RCC 7860 (cell line): ENCODE measurements at places on chromosomes 3 and 15.

- DNase-seq = no peak
Observed at GRCh38 chr3:73697020-73697419, 72.3 kb upstream of the PDZRN3 start.

GRCh38 chr3:16028604-16029003, 145.9 kb upstream of the GALNT15 start:
- no peak for DNase-seq

DNA sequence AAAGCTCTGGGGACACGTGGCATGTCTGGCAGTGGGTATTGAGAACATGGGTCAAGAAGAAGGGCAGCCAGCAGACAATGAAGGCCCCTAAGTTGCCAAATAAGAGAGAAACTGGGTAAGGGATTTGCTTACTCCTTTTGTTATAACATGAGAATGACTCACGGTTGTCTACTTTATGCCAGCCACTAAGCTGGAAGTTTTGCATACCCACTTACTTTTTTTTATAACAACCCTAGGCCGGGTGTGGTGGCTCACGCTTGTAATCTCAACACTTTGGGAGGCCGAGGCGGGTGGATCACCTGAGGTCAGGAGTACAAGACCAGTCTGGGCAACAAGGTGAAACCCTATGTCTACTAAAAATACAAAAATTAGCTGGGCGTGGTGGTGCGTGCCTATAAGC, 50.0 kb downstream of the DRD3 start:
- no peak for DNase-seq

DNA sequence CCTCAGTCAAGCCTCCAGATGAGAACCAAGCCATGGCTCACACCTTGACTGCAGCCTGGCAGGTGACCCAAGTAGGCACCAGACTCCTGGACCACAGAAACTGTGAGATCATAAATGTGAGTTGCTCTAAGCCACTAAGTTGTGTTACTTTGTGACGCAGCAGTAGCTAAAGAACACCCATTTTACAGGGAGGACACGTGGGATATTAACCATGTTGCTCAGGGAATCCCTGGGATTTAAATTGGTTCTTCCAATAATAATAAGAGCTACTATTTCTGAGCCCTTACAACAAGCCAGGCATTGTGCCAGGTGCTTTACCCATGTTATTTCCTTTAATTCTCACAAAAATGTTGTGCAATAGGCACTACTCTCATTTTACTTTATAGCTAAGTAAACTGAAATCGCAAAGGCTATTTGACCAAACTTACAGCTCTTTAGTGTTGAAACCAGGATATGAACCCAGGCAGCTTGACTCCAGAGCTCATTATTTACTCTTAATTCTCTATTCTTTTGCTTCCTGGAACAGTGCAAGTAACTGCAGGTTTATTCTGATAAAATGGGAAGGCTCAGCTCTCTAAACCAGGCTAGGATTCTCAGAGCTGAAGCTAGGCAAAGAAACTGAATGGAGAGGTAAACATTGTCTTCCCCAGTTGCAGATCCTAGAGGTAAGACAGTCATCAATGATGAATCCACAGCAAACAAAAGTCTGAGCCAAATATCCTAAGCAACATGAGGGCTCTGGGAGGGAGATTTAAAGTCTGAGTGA, 294.4 kb downstream of the KBTBD8 start:
- DNase-seq = no peak

DNA sequence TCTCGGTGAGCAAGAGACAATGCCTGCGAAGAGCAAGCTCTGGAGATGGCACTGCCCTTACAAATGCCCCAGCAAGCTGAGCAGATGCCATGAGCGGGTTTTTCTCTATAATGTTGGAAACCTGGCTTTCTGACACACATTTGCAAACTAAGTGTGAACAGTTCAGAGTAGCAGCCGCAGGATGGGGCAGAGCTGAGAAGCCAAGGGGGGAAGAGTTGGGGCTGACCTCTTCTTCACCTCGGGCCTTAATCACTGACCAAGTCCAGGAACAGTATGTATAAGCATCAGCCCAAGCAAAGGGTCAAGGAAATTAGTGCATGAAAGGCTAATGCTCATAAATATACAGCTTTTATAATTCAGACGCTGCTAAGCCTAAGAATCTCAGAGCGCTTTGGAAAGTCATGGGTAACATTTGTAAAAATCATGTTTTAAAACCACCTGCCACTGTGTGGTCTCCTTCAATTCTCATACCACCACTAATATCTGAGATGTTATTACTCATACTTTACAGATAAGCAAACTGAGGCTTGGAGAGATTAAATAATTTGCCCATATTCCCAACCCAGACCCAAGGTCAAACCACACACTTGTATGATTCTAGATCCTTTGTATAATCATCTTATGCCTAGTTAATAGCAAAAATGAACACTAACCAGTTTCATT, 603.4 kb downstream of the FOXP1 start:
- DNase-seq = no peak

- no peak for DNase-seq
Observed at GRCh38 chr15:77446840-77447390, 26.2 kb downstream of the HMG20A start.

DNA sequence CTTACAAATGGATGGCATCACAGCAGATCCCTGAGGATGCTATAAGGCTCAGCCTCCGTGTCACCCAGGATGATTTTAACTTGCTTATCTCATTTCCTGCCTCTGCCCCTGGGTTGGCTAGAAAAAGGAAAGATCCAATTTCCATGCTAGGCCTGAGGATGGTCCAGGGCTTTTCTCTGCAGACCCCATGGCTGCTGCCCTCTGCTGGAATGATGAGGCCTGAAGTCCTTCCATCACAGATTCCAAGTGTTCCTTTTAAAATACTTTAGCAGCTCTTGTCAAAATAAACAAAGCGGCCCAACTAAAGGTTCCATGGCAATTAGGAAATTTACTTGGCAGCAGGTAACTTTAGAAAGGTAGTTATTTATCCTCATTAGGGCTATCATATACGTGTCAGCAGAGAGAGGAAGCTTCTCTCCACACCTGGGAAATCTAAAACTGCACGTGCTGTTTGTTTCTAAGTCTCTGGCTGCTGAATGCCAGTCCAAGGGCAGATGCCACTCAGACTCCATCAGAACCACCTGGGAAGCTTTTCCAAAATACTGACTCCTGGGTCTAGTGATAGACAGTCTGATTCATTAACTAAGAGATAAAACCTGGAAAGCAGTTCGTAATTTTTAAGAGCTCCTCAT, 401.9 kb upstream of the IL12A start:
- DNase-seq = peak; percentile 23

- no peak for DNase-seq
Observed at GRCh38 chr3:48938689-48939088, 20.0 kb downstream of the ARIH2 start.

DNA sequence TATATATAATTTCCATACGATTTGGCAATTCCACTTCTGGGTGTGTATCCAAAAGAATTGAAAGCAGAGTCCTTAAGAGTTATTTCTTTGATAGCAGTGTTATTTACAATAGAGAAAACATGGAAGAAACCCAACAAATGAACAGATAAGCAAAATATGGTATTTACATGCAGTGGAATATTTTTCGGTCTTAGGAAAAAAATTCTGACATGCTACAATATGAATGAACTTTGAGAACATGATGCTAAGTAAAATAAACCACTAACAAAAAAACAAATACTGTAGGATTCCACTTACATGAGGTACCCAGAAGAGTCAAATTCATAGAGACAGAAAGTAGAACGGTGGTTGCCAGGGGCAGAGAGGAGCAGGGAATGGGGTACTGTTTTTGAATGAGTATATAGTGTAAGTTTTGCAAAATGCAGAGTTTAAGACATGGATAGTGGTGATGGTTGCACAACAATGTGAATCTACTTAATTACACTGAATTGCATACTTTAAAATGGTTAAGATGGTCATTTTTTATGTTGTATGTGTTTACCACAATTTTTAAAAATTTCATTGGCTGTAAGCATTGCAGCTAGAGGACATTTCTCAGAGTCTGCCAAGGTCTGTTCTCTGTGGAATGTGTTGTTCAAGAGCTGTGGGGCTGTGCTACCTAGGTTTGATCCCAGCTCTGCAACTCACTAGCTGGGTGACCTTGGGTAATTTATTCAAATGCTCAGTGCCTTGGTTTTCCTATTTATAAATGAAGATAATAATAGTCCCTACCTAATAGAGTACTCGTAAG, 122.1 kb downstream of the MEX3B start:
- no peak for DNase-seq

DNA sequence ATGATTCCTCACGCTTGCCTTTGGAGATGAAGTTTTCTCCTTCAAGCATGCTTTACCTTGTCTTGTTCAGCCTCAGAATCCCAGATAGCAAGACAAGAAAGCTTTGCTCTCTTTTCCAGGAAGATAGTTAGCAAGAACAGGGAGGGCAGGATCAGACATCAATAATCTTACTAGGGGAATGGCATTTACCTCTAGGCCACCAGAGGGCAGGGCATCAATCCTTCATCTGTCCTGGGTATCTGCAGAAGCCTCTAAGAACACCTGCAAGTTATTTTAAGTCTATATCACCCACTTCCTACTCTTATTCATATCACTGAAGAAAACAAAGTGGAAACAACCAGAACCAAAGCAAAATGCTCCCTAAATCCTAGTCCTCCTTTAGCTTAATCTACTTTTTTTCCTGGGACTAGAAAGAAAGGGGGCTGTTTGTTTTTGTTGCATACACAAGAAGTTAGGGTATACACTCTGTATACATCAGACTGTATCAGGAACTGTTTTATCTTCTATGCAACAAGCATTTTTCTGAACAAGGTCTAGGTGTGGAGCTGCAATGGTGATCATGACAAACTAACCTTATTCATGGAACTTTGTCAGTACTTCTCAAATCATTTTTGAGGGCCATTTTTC, 862.5 kb downstream of the CADM2 start:
- peak; percentile 8 for DNase-seq

GRCh38 chr3:69612791-69613190, 126.5 kb upstream of the MITF start:
- DNase-seq = no peak

GRCh38 chr15:47762621-47763020, 45.3 kb downstream of the SEMA6D start:
- DNase-seq = no peak

DNA sequence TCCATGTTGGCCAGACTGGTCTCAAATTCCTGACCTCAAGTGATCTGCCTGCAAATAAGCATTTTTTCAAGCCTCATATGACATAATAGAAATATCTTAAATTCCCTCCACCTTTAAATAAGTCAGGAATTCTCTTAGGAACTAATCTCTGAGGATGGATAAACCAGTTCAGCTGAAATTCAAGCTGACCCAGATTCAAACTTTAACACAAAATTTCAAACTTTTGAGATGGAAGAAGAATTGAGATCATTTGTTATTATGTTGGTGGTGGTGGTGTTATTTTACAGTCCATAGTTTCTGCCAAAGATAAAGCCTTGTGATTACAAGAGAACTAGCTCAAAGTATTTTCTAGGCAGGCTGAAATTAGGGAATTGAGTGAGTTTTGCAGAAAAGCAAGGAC, 85.5 kb downstream of the SSR3 start:
- DNase-seq = no peak

DNA sequence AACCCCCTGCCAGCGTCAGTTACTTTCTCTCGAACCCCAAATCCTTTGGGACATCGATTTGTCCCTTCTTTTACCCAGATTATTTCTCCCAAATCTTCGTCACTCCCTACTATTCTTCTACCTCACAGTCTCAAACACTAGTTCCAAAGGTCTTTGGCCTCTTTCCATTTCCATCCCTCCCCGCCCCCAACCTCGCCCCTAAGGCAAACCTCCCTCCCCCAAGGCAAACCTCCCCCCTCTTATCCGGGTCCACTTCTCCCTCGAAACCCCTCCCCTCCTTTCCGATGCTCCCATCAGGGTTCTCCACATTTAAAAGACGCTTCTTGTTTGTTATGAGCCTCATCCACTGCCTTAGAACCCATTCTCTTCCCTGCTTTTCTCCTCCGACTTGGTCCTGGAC, 583 bp downstream of the EAF1 start:
- DNase-seq = no peak

DNA sequence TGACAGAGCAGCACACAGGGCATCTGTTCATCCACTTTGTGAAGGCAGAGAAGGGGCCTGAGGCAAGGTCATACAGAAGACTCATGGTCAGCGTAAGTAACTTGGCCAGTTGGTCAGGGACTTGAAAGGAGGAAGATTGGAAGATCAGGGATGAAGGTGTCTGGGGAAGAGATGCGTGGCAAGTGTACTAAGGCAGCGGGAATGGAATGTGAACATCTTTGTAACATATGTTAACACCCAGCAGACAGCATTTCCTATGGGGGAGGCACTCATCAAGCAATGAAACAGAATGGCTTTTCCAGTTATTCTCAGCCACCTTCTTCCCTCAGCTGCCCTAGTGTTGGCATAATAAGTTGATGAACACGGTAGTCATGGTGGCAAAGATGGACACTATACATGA, 7.8 kb upstream of the RFC4 start:
- no peak for DNase-seq

DNA sequence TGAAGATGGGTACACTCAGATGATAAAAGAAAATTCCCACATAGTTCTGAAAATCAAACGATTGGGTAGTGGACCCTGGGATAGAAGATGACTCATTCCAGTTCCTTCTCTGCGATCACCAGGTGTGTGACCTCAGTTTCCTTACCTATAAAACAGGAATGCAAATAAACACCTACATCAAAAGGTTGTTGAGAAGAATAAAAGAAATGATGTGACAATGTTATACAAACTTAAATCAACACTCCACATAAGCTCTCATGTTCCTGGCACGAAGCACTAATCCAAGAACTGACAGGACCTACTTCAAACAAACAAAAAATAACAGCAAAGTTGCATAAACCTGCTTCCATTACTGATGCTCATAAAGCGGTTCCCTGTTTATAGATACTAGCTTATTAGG, 69.2 kb downstream of the RORA start:
- DNase-seq = no peak

DNA sequence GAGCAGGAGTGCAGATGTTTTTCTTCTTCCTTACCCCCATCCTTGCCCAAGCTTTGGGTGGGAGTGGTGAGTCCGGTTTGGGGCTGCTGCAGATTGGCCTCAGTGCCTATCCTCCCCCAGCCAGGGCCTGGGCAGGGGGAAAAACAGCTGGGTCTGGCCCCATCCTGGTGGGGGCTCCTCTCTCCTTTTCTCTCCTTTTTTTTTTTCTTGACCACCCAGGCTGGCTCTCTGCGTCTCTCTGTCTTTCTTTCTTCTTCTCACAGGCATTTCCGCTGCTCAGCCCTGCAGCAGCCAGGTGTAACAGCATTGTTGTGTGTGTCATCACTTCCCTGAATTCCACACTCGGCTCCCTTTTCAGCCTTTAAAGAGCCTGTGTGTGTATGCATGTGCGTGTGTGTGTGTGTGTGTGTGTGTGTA, 2.0 kb downstream of the FOXL2NB start:
- DNase-seq = no peak

DNA sequence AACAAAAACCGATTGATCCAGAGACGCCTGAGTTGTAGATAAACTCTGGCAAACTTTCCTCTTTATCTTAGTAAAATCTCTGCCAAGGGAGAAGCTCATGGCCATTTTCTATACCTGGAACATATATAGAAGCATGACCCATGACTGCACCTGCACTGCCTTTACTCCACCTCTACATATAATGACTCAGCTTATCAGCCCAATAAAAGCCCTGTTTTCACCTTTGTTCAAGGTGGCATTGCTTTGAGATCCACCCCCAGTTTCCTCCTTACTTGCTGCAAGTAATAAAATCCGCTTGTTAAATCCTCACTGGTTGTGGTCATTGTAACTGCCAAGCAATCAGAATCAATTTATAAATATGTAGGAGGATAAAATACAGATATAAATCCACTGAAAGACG, 1280.4 kb downstream of the NSUN3 start:
- no peak for DNase-seq
